ENCODE measurements at places on chromosomes 7 and 10.

GRCh38 chr10:3961082-3961481 is 176.1 kb upstream of the KLF6 start:
- DNase-seq = no peak

GRCh38 chr7:51619880-51620279 is 303.3 kb upstream of the COBL start:
- DNase-seq = no peak

DNA sequence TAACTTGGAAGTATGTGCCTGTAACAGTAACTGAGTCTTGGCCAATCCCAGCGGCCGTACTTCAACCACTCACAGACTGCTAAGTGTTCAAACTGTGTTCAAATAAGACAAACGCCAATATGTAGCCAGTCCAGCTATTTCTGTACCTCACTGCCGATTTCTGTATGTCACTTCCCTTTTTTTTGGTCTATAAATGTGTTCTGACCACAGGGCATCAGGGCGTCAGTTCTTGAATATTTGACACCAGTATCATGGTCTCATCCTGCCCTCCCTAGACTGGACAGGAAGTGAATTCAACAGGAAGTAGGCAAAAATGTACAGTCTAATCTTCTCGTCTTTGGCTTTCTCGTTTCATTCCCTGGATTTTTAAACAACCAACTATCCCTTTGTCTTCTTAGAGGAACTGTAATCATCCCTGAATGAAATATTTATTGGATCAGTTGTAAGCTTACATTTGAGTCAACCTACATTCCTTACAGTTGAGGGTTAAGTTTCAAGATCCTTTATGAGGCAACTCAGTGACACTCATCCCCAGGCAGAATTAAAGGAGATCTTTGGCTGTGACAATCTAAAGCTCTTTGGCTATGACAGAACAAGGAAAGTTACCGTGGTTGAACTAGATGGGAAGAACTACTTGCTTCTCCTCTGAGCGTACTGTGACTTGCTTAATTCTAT is 232.7 kb downstream of the NSUN6 start:
- DNase-seq = no peak

GRCh38 chr10:50438049-50438936 is 185.5 kb downstream of the SGMS1 start:
- DNase-seq = no peak

- no peak for DNase-seq
Measured at GRCh38 chr7:130228840-130229502, 21.3 kb downstream of the SSMEM1 start.

- no peak for DNase-seq
Measured at GRCh38 chr7:28732071-28732869, 225.9 kb downstream of the TRIL start.

- no peak for DNase-seq
Measured at GRCh38 chr10:97096261-97097083, 89.3 kb downstream of the SLIT1 start.

DNA sequence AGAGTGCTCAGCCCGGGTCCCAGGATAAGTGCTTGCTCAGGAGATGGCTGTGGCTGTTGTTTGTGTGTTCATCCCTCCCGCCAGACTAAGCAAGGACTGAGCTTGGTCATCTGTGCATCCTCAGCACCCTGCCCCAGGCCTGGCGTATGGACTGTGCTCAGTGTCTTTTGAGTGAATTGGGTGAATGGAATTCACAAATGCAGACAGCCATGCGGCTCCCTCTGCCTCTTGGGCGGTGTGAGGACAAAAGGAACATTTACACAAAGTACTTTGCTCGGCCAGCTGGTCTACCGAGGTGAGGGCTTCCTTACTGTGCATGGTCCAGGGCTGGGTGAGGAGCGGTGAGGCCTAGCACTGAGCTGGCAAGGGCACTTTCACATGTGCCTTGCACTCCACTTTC is 120.2 kb downstream of the CDH23 start:
- DNase-seq = no peak
